ENCODE measurements at places on chromosomes 1 and 21. TPM values are rescaled to one million over a fixed set of nuclear protein-coding genes. Genes with fewer than 3 reads are reported as not detected.

GRCh38 chr21:16768096-16768495 is 744.7 kb upstream of the CXADR start:
- no peak for DNase-seq

GRCh38 chr1:34870395-34870794 is 10.8 kb upstream of the SMIM12 start:
- no peak for DNase-seq

- no peak for DNase-seq
Observed at GRCh38 chr1:91876040-91876470, 9.9 kb downstream of the TGFBR3 start.

DNA sequence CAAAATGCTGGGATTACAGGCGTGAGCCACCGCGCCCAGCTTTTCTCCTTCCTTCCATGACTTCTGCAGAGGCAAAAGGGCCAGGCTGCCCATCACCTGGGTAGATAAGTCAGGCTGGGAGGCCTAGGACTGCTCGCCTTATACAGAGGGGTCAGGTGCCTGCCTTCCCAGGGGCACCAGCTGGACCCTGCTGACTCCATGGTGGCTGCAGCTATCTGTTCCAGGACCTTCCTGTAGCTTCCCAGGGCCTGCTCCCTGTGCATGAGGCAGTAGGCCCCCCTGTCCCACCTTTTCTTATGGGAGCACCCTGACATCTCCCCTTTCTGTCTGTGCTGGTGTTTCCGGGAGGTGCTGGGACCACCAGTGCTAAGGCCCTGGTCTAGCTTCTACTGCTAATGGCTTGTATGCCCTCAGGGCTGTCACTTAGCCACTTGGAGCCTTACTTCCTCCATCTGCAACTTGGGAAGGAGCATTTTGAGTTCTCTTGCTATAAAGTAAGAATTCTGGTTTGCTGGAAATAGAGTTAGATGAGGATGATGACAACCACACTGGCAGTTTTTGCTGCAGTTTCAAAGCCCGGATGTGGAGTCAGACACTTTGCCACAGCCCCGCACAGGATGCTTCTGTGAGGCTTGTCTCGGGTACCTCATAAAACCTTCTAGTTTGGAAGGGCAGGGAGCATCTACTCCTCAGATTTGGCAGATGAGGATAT is 14.4 kb downstream of the SOX13 start:
- no peak for DNase-seq

DNA sequence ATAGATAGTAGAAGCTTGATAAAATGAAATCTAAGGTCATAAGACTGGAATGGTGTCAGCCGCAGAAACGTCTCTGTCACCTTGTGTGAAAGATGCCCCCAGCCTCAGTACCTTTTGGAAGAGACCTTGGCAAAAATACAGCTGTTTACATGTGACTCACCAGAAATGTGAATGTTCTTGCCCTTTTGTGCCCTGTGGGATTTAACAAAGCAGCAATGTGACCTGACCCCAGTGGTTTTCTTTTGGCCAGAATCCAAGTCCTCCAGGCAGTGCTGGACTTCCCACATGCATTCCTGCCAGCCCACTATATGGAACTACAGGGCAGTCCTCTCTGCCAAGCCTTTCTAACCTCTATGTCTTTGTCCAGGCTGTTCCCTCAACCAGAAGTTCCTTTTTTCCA is 27.2 kb upstream of the LRRC8C start:
- no peak for DNase-seq

DNA sequence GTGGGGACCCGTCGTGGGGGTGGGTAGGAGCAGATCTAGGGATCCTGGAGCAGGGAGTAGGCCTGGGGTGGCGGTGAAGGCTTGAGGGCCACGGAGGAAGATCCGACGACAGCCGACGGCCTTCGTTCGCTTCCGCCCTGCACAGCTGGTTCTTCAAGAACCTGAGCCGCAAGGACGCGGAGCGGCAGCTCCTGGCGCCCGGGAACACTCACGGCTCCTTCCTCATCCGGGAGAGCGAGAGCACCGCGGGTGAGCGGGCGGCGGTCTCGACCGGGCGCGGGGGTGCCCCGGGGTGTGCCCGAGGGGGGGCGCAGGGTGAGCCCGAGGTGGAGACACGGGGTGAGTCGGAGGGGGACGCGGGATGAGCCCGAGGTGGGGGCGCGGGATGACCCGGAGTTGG is 16.5 kb upstream of the HDAC1 start:
- DNase-seq: no peak

DNA sequence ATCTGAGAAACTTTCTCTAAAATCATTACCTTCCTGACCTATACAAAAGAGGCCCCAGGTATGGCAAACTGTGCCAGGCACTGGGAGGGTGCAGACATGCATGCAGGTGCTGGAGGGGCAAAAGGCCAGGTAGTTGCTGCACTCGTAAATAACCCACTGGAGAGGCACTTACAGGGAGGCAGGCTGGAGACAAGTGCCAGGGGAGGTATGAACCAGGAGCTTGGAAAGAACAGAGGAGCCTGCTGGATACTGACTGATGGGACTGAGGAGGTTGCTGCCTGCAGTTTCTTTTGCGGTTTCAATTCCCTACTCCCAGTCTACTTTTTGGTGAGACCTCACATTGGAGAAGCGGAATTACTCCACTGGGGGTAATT is 113.9 kb downstream of the DSCAM start:
- DNase-seq: no peak

GRCh38 chr21:37983336-37984095 is 67.3 kb upstream of the KCNJ6 start:
- DNase-seq: no peak

GRCh38 chr1:81414488-81415015 is 386.2 kb upstream of the ADGRL2 start:
- peak; percentile 34 for DNase-seq

- DNase-seq: no peak
Observed at GRCh38 chr1:46421739-46422138, 27.6 kb downstream of the FAAH start.

DNA sequence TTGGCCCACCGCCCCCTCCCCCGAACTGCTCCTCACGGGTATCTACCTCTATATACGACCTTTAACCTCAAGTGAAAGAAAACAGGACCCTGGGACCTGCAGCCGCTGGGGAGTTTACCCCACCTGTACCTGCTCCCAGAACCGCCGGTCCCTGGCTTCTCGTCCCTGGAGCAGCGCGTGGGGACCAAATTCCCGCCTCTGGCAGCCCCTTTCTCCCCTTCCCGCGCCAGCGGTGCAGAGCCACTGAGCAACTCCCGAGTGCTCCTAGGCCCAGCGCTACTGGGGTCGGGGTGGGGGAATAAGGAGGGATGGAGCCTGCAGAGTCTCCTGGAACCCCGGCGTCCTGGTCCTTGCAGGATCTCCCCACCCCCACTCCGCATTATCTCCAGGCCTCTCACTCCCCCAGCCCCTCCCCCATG is 1.6 kb downstream of the SYT6 start:
- DNase-seq: no peak

GRCh38 chr1:15430787-15431570 is 7.3 kb upstream of the CTRC start:
- DNase-seq: peak; percentile 87

DNA sequence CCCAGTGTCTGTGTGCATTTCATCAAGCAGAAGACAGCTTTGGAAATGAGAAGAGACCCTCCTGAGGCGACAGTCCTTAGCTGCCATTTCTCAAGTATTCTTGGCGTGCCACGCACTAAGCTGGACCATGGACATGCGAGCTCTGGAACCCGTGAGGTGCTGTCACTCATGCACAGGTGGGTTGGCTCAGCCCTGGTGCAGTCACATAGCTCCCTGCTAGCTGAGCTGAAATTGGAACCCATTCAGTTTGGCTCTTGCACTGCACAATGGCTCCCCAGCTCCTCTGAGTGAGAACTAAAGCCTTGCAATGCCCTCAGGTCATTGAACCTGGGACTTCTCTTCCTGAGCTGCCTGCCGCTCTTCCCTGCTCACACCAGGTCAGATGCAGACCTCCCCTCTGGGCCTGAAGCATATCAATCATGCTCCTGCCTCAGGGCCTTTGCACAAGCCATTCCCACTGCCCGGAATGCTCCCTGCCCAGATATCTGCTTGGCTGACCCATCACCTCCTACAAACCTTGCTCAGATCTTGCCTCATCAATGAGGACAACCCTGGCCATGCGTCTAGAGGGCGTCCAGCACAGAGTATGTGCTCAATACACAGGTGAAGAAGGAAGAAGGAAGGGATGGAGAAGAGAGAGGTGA is 6.3 kb upstream of the SRARP start:
- no peak for DNase-seq

GRCh38 chr1:231951374-231951773 is 324.8 kb downstream of the DISC1 start:
- no peak for DNase-seq

- DNase-seq: no peak
Observed at GRCh38 chr1:56064705-56065104, 514.7 kb downstream of the PLPP3 start.

- no peak for DNase-seq
Observed at GRCh38 chr1:32339363-32339978, 3.4 kb upstream of the MARCKSL1 start.

GRCh38 chr1:175566247-175566646 is 177.1 kb downstream of the TNR start:
- DNase-seq: no peak

GRCh38 chr1:88394958-88395357 is 289.1 kb upstream of the PKN2 start:
- DNase-seq: no peak

DNA sequence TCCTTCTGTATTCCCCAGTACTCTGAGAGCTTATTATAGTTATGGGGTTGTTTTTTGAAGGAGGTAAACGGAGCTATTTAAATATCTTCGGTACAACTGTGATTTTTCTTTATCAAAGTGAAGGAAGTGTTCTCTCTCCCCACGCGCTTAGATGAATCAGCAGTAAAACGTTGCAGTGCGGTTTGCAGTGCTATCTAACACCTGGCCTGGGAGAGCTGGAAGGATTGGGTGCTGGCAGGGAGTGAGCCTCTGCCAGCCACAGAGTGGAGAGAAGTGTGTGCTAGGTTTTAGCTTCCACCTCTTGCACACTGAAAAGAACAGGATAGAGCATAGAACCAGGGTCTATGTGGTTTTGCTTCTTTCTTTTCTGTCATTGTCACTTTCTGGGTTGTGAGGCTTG is 165.9 kb downstream of the SDCCAG8 start:
- DNase-seq: no peak

DNA sequence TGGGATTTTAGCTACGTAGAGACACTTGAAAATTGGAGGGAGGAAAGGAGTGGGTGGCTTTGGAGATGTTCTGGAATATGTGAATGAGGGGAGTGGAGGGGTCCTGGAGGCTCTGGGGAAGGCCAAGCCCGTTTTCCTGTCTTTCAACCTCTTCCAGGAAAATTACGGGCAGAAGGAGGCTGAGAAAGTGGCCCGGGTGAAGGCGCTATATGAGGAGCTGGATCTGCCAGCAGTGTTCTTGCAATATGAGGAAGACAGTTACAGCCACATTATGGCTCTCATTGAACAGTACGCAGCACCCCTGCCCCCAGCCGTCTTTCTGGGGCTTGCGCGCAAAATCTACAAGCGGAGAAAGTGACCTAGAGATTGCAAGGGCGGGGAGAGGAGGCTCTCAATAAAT is 442 bp upstream of the RUSC1 start:
- no peak for DNase-seq

- no peak for DNase-seq
Observed at GRCh38 chr21:42364304-42364865, 1.9 kb downstream of the TFF1 start.

DNA sequence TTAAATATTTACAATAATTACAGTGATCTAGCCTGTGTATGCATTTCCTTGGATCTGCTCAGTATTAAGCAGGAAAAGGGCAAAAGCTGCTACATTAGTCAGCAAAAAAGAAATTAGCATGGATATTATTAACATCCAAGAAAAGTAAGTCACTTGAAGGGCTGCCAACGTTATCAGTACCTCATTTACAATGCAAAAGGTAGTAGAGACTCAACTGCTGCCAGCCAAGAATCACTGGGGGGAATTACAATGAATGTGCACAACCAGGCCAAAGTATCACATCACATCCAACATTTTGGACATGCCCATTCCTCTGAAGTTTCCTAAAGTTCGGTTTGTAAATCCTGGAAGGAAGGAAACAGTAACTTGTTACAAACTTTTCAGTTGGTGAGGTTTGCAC is 1.9 kb downstream of the CNN3 start:
- no peak for DNase-seq

LMX1A gene
- total RNA-seq: not detected

C1orf53 gene
- total RNA-seq: 2.9 TPM

ATP6V1G3 gene
- not detected for total RNA-seq

TTC24 gene
- not detected for total RNA-seq

BRINP2 gene
- total RNA-seq: 0.31 TPM

CDK18 gene
- 9.0 TPM for total RNA-seq

VHLL gene
- total RNA-seq: not detected

FALEC gene
- total RNA-seq: not detected

INSRR gene
- total RNA-seq: 0.06 TPM

ALDH4A1 gene
- total RNA-seq: 53.0 TPM

EPHA10 gene
- not detected for total RNA-seq

HRNR gene
- total RNA-seq: not detected

GBP6 gene
- not detected for total RNA-seq

TMPRSS2 gene
- total RNA-seq: not detected

DPT gene
- 298 TPM for total RNA-seq

RCSD1 gene
- 37.5 TPM for total RNA-seq

ACP6 gene
- total RNA-seq: 15.1 TPM

OR2L2 gene
- not detected for total RNA-seq

CFHR5 gene
- not detected for total RNA-seq

CD1E gene
- not detected for total RNA-seq

PEA15 gene
- total RNA-seq: 89.1 TPM
